ENCODE measurements at places on chromosomes 1 and 21.

DNA sequence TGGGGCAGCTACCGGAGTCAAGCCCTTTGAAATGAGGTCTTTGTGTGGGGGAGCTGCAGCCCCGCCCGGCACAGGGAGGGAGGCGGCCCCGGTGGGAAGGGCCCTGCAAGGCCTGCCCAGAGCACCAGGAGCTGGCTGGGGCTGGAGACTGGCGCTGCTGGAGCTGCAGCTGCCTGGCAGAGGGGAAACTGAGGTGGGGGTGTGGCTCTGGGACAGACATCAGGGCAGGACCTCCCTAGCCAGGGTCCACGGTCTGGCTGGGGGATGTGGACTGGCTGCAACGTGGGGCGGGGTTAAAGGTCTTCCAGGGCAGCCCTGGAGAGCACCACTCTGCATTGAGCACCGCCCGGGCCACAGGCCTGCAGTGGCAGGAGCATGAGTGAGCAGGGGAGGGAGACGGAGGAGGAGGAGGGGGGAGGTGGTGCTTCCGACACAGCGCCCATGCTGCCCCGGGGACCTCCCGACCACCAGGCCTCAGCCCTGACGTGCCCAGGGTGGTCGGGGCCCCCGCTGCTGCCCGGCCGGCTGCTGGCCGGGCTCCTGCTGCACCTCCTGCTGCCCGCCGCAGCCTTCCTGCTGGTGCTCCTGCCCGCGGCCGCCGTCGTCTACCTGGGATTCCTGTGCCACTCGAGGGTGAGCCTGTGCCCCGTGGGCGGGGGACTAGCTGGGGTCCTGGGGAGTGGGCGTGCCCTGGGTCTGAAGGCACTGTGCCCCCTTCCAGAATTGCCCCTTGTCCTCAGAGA lies 4.8 kb upstream of the ANKRD65 start:
- DNase-seq = no peak

GRCh38 chr1:42940851-42941639 lies 17.6 kb downstream of the SLC2A1 start:
- no peak for DNase-seq

DNA sequence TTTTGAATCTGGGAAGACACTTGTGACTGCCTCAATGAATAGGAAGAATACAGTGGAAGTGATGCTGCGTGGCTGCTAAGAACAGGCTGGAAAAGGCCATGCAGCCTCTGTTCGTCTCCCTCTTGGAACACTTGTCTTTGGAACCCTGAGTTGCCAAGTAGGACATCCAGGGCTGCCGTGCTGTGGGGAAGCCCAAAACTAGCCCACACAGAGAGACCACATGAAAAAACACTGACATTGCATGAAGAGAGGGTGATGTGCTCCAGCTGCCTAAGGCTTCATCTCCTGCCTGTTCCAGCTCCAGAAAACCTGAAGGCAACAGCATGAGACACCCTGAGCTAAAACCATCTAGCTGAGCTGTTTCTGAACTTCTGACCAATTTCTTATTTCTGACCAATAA lies 61.1 kb upstream of the GNG4 start:
- DNase-seq = no peak

- DNase-seq = no peak
Observed at GRCh38 chr1:41715441-41716095, 203.2 kb downstream of the HIVEP3 start.

- no peak for DNase-seq
Observed at GRCh38 chr1:69976896-69977295, 228.5 kb downstream of the LRRC40 start.

DNA sequence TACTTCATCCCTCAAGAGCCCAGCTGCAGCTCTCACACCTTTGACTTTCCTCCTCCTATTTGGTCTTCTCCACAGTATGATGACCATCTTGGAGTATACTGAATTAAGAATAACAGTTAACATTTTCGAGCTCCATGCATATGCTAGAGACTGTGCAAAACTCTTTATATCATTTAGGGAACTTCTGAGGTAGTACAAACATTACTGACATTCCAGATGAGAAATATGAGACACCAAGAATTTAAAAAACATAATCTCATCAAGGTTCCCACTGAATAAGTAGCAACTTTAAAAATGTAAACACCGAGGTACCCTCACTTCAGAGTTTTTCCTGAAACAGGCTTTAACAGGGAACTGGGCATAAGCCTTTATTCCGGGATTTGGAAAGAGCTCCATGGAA lies 22.7 kb downstream of the FMO3 start:
- DNase-seq = no peak

- no peak for DNase-seq
Observed at GRCh38 chr21:45086337-45086958, 12.1 kb downstream of the ADARB1 start.

- DNase-seq = no peak
Observed at GRCh38 chr1:248406721-248407692, 4.2 kb downstream of the OR2T1 start.

- no peak for DNase-seq
Observed at GRCh38 chr1:246836209-246836966, 95.4 kb downstream of the AHCTF1 start.

GRCh38 chr1:242025681-242026080 lies 26.8 kb upstream of the MAP1LC3C start:
- DNase-seq = no peak

GRCh38 chr1:71919811-71920509 lies 362.4 kb downstream of the NEGR1 start:
- no peak for DNase-seq

GRCh38 chr21:33733601-33734000 lies 91.3 kb downstream of the ITSN1 start:
- no peak for DNase-seq

DNA sequence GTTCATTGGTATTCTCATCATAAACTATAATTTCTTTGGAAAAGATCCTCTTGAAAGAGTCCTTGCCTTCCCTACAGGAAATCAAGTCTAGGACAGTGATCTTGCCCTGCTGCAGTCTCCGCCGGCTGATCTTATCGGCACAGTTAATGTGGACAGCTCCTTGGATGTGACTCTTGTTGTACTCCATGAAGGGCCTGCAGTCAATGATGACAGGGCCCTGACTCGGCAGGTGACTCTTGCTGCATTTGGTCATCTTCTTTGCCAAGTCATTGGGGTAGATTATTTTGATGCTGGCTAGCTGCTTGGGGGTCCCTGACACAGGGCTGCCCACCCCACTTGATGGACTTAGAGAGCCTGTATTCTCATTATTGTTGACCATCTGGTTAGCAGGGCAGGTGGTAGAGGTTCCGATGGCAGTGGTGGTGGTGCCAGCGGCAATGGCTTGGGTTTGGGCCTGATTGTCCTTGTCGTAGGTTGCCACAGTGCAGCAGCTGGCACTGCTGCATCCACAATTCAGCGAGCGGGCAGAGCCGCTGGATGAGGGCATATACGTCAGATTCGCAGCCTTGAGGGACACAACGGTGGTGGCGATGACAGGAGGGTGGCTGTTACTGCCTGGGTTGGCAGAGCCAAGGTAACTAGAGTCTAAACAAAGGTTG lies 2.7 kb downstream of the DUSP10 start:
- DNase-seq = no peak

DNA sequence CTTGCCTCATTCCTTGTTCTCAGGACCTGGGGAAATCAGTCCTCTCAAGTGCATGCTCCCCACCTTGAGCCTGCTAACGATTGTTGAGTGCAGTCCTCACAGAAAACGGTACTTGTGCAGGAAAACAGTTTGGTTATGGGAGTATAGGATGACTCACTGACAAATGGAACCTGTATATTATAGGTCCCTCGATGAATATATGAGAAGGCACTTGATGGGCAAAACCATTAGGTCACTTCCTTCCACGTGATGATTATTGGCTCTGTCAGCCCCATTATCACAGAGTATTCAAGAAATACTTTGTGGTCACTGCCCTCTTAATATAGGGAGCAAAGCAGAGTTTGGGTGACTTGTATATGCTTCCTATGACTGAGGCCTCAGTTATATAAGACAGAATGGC lies 6.2 kb downstream of the CCDC17 start:
- no peak for DNase-seq
